ENCODE measurements at places on chromosomes 5 and 9.

- peak; percentile 40 for DNase-seq
Measured at GRCh38 chr9:126398403-126399058, 71.9 kb downstream of the MVB12B start.

- DNase-seq = peak; percentile 72
Measured at GRCh38 chr5:169548315-169548714, 35.3 kb upstream of the SPDL1 start.

DNA sequence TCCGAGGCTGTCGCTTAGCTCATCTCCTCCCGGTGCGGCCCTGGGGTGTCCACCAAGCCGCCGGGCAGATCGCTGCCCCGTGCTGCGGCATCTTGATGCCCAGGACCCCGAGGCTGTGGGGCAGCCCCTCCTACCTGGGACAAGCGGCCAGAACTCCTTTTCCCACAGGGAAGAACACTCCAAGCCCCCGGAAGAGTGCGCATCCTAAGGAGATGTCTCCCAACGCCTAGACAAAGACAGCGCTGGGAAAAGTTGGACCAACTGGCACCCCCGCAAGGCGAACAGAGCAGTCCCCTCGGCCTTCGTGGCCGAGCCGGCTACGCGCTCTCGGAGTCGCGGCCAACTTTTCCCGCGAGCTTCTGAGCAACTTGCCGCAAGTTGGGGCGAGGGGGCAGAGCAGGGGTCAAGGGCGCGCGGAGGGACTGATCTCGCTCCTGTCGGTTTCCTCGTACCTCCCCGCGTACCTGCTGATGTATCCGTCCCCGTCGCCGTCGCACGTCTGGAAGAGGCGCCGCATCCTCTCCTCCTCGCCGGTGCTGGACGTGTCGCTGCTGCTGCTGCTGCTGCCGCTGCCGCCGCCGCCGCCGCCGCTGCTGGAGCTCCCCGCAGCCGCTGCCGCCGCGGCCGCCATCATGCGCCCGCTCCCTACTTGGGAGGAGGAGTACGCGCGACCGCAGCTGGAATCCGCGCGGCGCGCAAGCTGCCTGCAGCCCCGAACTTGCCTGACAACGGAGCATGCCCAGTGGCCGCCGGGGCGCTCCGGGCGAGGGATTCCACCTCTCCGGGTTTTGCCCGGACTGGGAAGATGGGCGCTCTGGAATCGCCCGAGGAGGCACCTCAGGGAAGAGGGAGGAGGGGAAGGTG is at the start of gene MCC:
MCC (minus strand) TSS at position 673 of the 864 bp plus-strand sequence.
- peak; percentile 94 for DNase-seq

DNA sequence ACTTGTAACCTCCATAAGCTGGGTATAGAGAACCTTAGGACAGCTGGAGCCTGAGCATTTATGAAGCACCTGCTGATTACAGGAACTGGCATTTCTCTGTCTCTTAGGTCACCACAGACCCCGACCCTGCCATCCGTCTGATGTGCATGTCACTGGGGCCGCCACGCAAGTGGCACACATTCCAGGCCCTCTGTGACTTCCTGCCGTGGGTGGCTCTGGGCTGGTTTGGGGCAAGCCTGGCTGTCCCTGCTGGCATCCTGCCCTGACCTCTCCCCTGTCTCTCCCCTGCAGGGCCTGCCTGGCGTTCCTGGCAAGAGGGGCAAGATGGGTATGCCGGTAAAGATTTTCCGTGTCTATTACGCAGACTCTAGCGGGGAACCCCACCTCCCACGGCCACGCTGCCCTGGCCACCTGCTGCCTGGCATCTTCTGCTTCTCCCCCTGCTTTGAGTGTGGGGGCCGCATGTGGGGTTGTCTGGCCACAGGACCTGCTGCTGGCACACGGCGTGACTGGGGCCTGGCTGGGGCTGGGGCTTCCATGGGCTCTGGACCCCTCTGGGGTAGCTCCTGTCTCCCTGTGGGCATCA is 55.4 kb downstream of the COL27A1 start:
- DNase-seq = no peak

GRCh38 chr5:35202319-35203111 is 27.8 kb downstream of the PRLR start:
- DNase-seq = peak; percentile 42

DNA sequence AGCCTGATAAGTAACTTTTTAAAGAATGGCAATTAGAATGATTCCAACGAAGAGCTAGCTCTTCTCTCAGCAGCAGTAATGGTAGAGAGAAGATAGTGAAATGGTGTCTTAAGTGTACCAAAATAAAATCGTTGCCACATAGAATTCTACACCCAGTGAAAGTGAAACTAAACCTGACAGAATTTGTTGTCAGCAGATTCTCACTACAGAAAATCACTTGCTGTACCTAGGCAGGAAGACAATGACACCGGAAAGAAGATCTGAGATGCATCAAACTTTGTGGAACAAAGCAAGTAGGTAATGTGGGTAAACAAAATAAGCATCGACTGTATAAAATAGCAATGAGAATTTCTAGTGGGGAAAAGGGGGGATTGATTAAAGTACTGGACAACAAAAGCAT is 20.7 kb upstream of the EBF1 start:
- no peak for DNase-seq

- peak; percentile 93 for DNase-seq
Measured at GRCh38 chr5:150511578-150512367, 3.8 kb downstream of the NDST1 start.

DNA sequence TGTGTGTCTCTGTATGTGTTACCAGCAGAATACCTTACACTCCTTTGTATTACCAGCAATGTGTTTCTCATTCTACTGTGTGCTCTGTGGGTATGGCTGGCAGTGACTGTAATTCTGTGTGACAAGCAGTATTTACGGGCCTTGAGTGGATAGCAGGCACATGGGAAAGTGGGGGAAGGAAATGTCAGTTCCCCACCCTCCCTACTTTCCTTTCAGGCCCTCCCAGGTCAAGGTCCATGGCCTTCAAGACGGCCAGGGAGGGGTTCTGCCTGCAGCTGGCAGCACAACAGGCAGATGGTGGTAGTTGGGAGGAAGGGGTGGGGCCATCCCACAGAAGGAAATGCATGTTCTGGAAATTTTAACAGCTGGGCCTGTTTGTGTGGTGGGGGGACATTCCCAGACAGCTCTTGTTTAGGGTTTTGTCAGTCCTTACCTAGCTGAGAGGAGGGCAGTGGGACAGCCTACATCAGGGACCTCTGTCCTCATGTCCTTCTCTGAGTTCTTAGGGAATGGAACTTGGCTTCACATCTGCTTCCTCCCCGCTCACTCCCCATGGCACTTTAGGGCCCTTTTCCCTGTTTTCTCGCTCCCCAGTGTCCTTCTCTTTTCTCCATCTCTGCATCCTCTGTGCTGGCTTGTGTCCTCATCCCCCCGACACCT is 14.6 kb upstream of the TNIP1 start:
- peak; percentile 51 for DNase-seq

DNA sequence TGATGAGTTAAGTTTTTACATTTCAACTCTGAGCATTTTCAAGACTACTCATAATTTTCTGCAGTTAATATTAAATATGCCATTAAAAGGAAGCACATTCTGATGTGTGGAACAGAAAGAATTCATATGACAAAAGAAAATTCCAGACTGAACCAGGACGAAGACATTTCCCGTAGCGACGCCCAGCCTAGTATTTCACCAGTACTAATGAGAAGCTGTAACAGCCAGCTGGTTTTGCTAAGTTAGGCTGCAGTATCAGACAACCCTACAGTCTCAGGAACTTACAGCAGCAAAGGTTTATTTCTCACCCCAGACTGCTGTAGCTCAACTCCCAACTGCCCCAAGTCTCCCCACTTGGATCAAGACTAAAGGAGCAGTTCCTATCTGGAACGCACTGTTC is 91.6 kb downstream of the TMEM174 start:
- peak; percentile 67 for DNase-seq

GRCh38 chr9:129176701-129177442 is 1.2 kb downstream of the IER5L start:
- no peak for DNase-seq

DNA sequence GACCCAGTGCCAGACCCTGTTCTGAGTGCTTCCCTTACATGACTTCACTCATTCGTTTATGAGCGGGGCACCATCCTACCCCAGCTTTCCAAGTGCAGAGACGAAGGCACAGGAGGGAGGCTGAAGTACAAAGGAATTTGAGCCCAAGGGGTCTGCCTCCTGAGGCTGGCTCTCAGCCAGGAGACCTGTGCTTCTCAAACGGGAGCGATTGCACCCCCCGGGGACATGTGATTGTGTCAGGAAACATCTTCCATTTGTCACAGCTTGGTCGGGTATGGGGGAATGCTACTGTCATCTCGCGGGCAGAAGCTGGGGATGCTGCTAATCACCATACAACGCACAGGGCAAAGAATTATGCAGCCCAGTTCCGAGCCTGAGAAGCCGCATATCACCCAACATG is 23.9 kb downstream of the ADCY2 start:
- no peak for DNase-seq

DNA sequence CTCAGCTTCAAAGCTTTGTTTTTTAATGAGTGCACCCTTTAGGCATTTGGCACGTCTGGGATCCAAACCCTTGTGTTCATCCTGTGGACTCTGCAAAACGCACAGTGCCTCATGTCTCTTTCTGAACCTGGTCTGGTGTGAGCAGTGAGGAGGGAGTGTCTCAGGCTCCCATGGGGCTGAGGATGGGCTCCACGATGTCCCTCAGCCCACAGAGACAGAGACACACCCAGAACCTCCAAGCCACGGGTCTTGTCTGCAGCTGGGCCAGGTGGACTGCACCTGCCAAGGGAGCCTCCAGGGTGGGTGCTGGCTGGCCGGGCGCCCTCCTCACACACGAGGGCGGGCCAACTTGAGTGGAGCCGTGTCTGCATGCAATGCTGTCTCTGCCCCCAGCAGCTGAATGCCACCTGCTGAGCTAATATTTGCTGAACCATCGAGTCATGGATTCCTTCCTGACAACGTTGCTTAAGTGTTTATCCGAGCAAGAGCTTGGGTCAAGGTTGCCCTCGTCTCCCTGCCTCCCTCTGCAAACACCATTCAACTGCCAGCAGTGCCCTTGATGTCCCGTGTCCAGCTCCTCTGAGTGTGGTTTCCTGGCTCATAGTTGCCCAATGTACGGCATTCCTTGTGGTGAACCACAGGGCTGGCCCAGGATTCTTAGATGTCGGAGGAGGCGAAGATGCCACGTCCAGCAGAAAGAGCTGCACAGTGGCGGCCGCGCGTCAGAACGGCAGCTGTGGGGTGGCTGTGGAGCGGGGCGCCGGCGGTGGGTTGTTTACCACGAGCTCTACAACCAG is 31.4 kb upstream of the LPCAT1 start:
- DNase-seq = peak; percentile 83

DNA sequence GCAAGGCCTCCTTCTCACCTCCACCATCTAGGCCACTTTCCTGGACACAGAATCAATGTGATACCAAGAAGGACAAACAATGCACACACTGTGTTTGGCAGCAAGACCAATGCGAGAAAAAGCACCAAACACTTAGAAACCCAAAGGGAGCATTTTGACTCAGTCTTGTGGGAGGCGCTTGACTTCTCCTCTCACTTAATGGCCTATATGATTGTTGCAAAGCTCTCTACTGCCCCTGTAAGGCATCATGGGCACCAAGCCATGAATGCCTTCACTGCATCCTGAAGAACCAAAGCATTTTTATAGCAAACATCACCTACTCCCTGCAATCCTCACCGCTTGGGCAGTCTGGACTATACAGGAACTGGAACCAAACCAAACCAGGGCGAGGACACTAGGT is 57.5 kb downstream of the CDH6 start:
- no peak for DNase-seq

- DNase-seq = no peak
Measured at GRCh38 chr5:116517488-116517887, 57.1 kb downstream of the SEMA6A start.

GRCh38 chr5:103973669-103974068 is 411.1 kb upstream of the NUDT12 start:
- DNase-seq = no peak

- no peak for DNase-seq
Measured at GRCh38 chr9:120303519-120303918, 276.4 kb downstream of the CDK5RAP2 start.

- peak; percentile 5 for DNase-seq
Measured at GRCh38 chr9:110214586-110215355, 6.8 kb upstream of the C9orf152 start.

- no peak for DNase-seq
Measured at GRCh38 chr5:95884511-95884910, 62.0 kb upstream of the GLRX start.

DNA sequence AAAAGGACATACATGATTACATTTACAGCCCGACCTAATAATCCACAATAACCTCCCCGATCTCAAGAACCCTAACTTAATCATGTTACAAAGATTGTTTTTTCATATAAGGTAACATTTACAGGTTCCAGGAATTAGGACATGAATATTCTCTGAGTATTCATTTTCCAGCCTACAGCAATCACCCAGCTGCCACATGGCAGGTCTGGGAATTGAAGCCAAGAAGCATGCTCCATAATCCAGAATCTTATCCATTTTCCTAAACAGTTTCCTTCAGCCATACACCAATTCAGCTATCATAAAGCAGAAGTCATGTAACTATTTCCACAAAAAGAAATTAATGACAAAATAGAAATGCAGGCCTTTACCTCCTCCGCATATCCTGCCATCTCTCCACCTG is 163.4 kb downstream of the CAAP1 start:
- no peak for DNase-seq

DNA sequence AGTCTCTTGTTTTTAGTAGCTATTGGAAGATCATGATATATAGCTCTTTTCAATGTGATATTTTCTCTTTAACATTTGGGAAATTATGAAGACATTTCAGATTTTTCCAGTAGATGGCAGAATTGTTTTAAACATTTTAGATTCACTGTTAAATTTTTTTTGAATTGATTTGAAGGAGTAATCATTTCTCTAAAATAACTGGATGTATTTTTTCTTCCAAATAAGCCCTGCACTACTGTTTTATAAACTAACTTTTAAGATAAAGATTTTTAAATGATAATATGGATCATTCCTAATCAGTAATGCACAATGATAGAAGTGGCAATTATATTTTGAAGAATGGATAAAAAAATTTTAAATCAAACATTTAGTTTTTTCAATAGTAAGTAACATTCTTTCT is 14.2 kb downstream of the NDUFAF2 start:
- DNase-seq = peak; percentile 29

DNA sequence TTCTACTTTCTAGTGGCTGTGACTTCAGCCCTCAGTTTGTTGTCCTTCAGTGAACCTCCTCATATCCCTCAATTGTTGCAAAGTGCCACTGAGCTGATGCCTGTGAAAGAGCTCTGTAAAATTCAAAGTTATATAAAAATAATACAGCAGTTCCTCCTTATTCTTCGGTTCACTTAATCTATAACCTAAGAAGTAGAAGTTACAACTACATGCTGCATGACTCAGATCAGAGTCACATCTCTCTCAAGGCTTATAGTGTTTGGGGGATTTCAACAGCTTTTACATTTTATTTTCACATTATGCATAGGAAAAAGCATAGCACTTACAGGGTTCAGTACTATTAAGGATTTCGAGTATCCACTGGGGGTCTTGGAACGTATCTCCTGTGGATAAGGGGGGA is 25.1 kb upstream of the GCNT1 start:
- peak; percentile 27 for DNase-seq

GRCh38 chr9:10875752-10876151 is 262.9 kb upstream of the PTPRD start:
- no peak for DNase-seq

DNA sequence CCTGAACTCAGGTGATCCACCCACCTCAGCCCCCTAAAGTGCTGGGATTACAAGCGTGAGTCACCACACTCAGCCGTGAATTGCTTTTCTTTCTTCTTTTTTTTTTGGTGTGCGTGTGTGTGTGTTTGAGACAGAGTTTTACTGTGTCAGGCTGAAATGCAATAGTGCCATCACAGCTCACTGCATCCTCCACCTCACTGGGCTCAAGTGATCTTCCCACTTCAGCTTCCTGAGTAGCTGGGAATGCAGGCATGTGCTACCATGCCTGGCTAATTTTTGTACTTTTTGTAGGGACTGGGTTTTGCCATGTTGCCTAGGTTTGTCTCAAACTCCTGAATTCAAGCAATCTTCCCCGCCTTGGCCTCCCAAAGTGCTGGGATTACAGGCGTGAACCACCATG is 113.7 kb upstream of the HAPLN1 start:
- DNase-seq = no peak
